Mammary epithelial cell (primary cell): ENCODE measurements at places on chromosomes 1 and 21. TPM values are rescaled to one million over a fixed set of nuclear protein-coding genes. Genes with fewer than 3 reads are reported as not detected.

The RHEX gene
- polyA plus RNA-seq = not detected

The FMO2 gene
- not detected for polyA plus RNA-seq

The SERINC2 gene
- polyA plus RNA-seq = 737 TPM

The TMCO4 gene
- polyA plus RNA-seq = 4.5 TPM

The KDF1 gene
- polyA plus RNA-seq = 26.4 TPM

GRCh38 chr1:67847466-67847865 lies 14.2 kb upstream of the GNG12 start:
- peak; percentile 86 for DNase-seq

GRCh38 chr1:97524211-97524610 lies 396.6 kb downstream of the DPYD start:
- DNase-seq = no peak

DNA sequence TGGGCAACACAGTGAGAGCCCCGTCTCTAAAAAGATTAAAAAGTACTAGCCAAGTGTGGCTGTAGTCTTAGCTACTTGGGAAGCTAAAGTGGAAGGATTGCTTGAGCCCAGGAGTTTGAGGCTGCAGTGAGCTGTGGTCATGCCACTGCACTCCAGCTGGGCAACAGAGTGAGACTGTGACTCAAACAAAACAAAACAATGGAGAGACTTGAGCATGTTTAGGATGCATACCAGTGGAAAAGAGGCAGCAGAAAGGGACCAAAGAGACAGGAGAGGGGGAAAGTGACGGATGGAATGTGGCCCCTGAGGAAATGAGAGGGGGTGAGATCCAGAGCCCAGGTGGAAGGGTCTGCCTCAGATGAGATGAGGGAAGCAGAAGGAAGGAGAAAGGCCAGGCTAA lies 358.9 kb downstream of the RPS6KC1 start:
- no peak for DNase-seq

DNA sequence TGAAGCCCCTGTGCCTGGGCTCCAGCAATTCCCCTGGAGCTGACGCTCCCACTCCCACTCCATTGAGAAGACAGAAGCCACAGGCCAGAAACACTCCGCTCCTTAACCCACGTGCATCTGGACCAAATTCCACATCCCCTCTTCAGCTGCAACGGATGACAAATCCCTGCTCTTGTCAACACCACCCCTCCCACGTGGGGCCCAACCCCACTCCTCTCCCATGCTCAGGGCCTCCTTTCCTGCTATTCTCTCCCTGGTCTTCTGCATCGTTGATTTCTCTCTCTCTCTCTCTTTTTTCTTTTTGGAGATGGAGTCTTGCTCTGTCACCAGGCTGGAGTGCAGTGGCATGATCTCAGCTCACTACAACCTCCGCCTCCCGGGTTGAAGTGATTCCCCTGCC lies 18.3 kb downstream of the CA6 start:
- no peak for DNase-seq

- DNase-seq = no peak
Measured at GRCh38 chr1:165840423-165840822, 13.0 kb downstream of the UCK2 start.

DNA sequence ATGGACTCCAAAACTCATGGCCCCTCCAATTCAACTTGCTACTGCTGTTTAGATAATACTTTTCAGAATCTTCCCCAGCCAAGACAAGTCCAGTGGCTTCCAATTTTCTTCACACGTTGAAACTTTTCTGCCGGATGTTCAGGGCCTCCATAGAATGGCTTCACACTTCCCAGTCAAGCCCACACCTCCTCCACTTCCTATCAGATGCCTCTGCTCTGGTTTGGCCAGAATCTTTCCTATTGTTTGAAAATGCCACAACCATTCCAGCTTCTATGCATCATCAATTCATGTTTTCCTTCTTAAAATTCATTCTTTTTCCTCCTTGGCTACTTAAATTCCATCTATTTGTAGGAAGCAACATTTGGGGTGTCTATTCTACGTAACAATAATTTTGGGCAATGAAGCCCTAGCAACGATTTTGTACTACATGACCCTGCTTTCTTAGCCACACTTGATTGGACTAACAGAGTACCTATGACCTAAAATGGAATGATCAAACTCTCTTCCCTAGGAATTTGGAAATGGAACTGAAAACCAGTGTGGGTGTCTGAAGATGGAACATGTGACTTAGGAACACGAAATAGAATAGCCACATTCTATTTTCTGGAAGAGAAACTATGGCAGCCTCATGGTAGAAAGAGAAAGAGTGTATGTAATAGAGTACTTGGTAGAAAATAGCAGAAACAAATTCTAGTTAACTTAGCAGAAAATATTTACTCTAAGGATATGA lies 74.1 kb upstream of the CNIH3 start:
- no peak for DNase-seq

- no peak for DNase-seq
Measured at GRCh38 chr1:51203121-51203873, 32.8 kb upstream of the RNF11 start.

- DNase-seq = no peak
Measured at GRCh38 chr1:161068306-161069234, 1.1 kb downstream of the ARHGAP30 start.

- DNase-seq = no peak
Measured at GRCh38 chr1:35894183-35894582, 11.2 kb downstream of the AGO1 start.

DNA sequence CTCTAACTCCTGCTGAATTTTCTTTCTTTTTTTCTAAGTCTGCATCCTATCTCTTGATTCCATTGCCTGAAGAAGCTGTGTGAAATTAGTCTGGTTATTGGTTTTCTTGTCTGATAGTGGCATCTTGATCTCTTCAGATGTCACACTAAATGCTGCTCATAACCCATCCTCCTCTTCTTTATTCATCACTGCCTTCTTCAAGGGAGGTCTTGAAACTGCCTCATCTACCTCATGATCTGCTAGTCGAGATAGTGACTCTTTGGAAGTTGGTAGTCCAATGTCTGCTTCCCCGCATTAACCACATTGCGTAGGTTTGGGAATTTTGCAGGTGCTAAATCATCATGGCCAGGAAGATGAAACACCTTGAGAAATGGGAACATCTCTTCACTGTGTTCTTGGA lies 15.7 kb downstream of the DYRK3 start:
- DNase-seq = no peak

DNA sequence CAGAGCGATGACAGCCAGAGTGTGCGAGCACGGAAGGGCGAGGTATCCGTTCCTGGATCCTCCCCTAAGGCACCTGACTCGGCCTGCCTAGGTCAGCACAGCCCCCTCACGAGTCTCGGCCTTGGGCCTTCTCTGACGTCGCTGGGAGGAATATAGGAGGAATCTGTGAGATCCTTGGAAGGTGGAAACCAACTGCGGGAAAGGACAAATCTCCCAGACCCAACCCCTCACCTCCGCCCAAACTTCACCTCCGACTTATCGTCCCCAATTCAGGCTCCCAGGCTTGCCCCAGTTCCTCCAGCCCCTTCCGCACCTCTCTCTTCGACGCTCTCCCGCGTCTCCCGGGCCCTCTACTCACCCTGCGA lies 494 bp downstream of the APH1A start:
- DNase-seq = peak; percentile 59

- no peak for DNase-seq
Measured at GRCh38 chr1:24754229-24754628, 9.0 kb downstream of the CLIC4 start.

DNA sequence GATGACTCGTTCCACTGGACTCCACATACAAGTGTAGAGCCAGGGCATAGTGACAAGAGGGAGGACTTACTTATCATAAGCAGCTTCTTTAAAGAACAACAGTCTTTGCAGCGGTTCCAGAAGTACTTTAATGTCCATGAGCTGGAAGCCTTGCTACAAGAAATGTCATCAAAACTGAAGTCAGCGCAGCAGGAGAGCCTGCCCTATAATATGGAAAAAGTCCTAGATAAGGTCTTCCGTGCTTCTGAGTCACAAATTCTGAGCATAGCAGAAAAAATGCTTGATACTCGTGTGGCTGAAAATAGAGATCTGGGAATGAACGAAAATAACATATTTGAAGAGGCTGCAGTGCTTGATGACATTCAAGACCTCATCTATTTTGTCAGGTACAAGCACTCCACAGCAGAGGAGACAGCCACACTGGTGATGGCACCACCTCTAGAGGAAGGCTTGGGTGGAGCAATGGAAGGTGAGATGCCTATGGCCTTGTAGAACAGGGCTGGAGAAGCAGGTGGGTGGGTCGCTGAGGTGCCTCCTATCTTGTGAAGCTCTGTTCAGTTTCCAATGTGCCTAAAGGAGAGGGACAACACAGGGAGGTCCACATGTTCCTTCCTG lies 12.1 kb downstream of the MIA3 start:
- DNase-seq = no peak

GRCh38 chr1:160565564-160565963 lies 13.7 kb downstream of the CD84 start:
- DNase-seq = no peak

DNA sequence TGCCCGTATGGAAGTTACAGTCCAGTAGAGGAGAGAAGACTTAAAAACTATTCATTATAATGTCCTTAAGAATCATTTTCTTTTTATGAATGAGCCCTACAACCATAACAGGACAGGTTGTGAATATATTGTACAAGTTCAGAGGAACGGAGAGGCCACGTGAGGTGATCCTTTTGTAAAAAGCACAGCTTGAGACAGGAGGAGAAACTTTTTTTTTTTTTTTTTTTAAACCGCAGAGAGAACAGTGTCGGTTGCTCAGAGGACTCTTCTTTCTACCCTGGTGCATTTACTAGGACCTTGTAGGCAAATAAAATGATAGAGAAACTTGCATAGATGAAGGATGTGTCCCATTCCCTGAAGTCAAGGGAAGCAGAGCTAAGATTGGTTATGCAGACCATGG lies 32.1 kb downstream of the DYRK1A start:
- no peak for DNase-seq
